ENCODE measurements at places on chromosomes 4 and X.

DNA sequence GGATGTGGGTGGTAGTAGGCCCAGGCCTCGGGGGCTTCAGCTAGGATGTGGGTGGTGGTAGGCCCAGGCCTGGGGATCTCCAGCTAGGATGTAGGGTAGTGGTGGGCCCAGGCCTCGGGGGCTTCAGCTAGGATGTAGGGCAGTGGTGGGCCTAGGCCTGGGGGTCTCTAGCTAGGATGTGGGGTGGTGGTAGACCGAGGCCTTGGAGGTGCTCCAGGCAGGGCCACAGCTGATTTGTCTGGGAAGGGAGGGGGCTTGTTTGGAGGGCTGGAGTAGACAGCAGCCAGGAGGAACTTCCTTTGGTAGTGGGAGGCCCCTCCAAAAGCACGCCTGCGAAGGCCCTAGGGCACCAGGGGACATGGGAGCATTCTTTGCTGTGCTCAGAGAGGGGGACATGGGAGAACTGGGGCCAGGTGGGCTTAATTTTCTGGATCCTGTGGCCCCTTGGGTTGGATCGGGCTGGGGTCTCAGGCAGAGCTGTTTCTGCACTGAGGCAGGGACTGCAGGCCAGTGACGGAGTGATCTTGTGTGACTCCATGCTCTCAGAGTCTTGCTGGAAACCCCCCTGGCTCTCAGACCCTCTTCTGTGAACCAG is 3.3 kb upstream of the SPON2 start:
- DNase-seq, result no peak

DNA sequence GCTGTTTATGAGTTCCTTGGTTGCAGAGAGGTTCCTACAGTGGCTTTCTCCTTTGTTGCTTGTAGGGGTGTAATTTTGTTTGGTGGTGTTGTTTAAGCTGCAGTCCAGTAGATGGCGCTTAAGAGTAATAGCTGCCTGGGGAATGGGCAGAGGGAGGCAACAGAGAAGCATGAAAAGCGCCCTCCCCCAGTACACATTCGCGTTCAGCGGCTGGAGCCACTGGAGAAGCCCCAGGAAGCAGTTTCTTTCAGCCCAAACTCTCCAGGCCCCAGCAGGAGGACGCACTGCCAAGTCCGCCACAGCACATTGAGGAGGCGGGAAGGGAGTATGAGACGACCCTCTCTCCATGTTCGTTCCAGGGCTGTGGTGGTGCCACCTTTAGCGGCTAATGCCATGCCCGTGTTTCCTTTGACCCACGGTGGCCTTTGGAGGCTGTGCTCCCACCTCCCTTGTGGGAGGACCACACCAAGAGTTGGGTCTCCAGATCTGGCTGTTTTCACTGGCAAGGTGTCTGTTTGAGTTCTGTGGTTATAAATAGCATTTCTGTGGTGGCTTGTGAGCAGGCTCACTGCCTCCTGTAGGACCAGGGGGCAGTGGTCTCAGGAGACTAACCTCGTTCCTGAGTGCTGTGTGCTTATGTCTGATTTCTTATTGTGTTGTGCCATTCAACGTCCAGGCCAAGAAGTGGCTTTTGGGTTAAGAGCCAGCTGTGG is 252.3 kb downstream of the ARHGAP10 start:
- no peak for DNase-seq

GRCh38 chr4:4532371-4533154 is 9.3 kb downstream of the STX18 start:
- no peak for DNase-seq

DNA sequence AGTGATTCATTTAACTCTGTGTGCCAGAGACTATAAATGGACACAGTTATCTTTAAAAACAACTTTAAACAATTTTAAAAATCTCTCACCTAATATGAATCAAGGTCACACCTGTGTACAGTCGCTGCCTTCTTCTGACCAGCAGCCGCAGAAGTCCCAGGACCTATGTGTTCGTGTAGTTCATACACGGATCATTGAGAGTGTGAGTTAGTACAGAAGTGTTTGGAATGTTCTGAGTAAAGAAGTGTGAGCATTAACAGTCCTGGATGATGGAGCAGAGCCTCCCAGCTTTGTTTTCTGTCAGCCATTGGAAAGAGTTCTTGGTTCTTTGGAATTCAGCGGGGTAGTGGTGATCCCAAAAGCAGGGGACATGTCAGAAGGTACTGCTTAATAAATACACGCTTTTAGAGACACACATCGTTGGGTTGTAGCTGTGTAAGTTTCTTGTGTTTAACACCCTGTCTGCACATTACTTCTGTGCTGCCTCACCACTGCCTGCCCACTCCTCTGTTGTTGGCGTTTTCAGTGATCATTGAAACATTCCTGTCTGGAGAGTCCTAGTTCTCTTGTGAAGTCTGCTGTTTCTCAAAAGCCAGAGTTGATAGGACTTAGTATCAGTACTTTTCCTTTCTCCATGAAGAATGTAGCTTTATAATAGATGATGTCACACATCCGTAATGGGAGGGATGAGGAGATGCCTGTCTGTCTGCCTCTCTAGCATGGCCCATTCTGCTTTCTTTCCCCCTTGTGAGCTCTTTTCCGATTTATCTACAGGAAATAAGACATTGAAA is 90.6 kb downstream of the PTTG2 start:
- no peak for DNase-seq

DNA sequence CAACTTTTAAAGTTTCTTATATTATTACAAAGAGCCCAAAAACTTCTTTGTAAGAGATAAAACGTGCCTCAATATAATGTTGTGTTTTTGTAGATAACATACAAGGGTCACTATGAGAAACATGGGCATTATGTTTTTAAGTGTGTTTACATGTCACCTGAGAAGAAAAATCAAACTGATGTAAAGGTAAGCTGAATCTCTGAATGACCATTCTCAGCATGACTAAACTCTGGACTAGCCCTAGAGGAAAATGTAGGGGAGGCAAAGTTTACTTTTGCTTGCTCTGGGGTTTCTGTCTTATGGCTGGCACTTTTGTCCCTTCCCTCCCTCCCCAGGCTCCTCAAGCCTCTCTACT is 6.8 kb downstream of the MEPE start:
- DNase-seq, result no peak

- DNase-seq, result no peak
Observed at GRCh38 chr4:1469607-1470392, 63.6 kb upstream of the NKX1-1 start.

GRCh38 chr4:76430519-76431388 is 4.3 kb upstream of the SHROOM3 start:
- peak; percentile 14 for DNase-seq

Data from AG04449 (cell line).